ENCODE measurements at places on chromosomes 5 and 9.
A peak's percentile ranks its signal among the peaks of the same experiment; 100 is the strongest.

GRCh38 chr5:6202968-6203365, 175.4 kb downstream of the MED10 start:
- no peak for DNase-seq

- DNase-seq = no peak
Measured at GRCh38 chr9:112535811-112536210, 49.2 kb downstream of the KIAA1958 start.

- no peak for DNase-seq
Measured at GRCh38 chr9:89916001-89916597, 311.3 kb downstream of the GADD45G start.

- DNase-seq = no peak
Measured at GRCh38 chr9:71609448-71609830, 158.9 kb downstream of the CEMIP2 start.

DNA sequence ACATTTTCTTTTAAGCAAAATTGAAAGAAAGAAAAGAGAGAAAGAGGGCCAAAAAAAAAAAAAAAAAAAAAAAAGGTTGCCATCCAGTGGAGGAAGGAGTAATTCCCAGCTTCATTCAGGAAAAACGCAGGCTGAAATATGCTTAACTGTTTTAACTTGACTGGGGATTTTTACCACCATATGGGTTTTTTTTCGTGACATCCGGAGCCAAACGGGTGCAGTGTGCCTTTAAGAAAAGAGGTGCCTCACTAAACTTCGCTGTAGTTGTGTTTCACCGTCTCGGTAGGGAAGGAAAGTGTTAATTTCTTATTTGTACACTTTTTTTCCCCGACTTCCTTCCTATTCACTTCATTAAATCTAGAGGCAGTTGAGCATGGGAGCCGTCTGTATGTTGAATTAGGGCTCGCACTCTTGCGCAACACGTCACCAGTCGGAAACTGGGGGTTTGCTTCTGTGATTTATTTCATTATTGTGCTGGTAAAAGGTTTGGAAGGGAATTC, 143.0 kb downstream of the SMARCA2 start:
- DNase-seq = no peak

- no peak for DNase-seq
Measured at GRCh38 chr5:65927503-65928321, 1.3 kb downstream of the ERBIN start.

- DNase-seq = peak; percentile 7
Measured at GRCh38 chr5:154756868-154757813, 2.0 kb downstream of the LARP1 start.

- no peak for DNase-seq
Measured at GRCh38 chr5:134371834-134372340, 518 bp downstream of the UBE2B start.

- DNase-seq = no peak
Measured at GRCh38 chr9:37486616-37487548, 1.1 kb downstream of the POLR1E start.

- DNase-seq = no peak
Measured at GRCh38 chr5:38645508-38645907, 89.1 kb upstream of the LIFR start.

GRCh38 chr5:4661836-4662235, 478.3 kb upstream of the ADAMTS16 start:
- DNase-seq = no peak

- DNase-seq = no peak
Measured at GRCh38 chr9:130905125-130905901, 8.7 kb upstream of the QRFP start.

DNA sequence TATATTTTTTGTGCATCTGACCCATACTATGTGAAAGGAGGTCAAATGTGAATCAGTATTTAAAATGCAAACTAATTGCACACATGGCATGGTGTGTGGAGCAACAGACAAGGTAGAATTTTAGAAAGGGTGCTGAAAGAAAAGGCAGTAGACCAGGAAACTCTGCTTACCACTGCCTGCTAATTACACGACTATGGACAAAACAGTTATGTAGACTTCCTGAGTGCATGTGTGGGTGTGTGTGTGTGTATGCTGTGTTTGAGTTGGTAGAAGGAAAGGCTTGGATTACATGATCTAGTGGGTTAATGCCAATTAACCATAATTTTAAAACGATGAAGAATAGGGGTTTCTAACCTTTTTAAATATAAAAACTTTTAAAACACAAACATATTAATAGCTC, 349.9 kb downstream of the SH3GL2 start:
- no peak for DNase-seq

- no peak for DNase-seq
Measured at GRCh38 chr5:137316346-137316736, 182.8 kb downstream of the SPOCK1 start.

- no peak for DNase-seq
Measured at GRCh38 chr5:115589043-115589442, 13.2 kb downstream of the TICAM2 start.

- no peak for DNase-seq
Measured at GRCh38 chr5:139562847-139563246, 1.7 kb downstream of the UBE2D2 start.

DNA sequence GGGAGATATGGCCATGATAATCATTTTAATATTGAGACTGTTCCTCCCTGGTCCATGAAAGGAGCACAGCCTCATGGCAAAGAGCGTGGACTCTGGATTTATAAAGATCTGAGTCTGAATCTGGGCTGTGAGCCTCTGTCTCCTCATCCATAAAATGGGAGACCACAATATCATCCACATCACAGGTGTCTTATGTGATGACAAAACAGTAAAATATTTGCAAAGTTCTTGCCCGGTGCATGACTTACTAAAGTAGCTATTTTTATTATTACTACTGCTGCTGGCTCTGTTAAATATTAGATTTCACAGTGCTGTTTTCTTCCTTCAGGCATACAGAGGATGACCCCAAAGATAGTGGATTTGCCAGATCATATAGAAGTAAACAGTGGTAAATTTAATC, 74.1 kb downstream of the TEK start:
- no peak for DNase-seq

GRCh38 chr5:136698970-136699369, 333.6 kb upstream of the TRPC7 start:
- no peak for DNase-seq

DNA sequence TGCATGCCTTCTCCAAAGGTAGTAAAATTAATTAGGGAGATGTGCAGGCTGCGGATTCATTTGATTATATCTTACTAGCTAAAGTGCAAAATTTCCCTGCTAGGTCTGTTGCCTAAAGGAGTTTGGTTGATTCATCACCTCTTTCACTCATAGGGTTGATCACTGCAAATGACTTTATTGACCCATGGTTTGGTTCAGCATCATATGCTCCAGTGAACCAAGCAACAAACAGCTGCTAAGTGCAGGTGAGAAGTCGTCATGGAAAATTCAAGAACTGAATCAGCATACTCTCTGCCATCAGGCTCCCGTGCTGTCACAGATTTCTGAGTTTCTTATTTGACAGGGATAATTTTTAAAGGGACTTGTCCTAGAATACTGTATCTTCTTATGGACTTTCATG, 571.8 kb upstream of the CDH18 start:
- DNase-seq = no peak

DNA sequence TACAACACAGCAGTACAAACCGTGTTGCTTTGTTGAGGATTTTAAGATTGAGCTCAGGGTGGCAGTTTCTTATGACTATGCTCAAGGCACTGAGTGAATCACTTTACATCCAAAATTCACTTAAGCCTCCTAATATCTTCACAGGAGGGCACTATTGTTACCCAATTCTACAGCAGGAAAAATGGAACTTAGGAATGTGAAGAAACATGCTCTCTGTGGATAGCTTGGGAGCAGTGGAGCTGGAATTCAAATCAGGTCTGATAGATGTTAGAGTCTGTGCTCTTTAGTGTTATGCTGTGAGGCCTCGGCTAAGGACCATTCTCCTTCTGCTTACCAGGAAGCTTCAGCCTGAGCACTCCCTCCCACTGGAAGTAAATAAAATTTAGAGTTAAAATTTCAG, 18.7 kb upstream of the HMHB1 start:
- no peak for DNase-seq

DNA sequence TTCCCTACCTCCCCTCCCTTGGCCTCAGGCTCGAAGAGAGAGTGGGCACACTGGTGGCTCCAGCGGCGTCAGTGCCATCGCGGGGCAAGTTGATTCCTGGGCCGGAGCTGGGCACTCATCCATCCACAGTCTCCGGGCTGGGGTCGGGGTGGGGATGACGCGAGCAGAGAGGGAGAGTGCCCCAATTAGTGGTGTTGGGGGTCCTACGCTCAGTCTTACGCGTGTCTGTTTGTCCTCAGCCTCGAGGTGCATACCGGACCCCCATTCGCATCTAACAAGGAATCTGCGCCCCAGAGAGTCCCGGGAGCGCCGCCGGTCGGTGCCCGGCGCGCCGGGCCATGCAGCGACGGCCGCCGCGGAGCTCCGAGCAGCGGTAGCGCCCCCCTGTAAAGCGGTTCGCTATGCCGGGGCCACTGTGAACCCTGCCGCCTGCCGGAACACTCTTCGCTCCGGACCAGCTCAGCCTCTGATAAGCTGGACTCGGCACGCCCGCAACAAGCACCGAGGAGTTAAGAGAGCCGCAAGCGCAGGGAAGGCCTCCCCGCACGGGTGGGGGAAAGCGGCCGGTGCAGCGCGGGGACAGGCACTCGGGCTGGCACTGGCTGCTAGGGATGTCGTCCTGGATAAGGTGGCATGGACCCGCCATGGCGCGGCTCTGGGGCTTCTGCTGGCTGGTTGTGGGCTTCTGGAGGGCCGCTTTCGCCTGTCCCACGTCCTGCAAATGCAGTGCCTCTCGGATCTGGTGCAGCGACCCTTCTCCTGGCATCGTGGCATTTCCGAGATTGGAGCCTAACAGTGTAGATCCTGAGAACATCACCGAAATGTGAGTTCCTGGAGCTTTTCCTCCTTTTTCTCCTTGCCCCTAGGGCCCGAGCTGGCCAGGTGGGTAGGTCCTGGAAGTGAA, 861 bp downstream of the NTRK2 start:
- DNase-seq = no peak

DNA sequence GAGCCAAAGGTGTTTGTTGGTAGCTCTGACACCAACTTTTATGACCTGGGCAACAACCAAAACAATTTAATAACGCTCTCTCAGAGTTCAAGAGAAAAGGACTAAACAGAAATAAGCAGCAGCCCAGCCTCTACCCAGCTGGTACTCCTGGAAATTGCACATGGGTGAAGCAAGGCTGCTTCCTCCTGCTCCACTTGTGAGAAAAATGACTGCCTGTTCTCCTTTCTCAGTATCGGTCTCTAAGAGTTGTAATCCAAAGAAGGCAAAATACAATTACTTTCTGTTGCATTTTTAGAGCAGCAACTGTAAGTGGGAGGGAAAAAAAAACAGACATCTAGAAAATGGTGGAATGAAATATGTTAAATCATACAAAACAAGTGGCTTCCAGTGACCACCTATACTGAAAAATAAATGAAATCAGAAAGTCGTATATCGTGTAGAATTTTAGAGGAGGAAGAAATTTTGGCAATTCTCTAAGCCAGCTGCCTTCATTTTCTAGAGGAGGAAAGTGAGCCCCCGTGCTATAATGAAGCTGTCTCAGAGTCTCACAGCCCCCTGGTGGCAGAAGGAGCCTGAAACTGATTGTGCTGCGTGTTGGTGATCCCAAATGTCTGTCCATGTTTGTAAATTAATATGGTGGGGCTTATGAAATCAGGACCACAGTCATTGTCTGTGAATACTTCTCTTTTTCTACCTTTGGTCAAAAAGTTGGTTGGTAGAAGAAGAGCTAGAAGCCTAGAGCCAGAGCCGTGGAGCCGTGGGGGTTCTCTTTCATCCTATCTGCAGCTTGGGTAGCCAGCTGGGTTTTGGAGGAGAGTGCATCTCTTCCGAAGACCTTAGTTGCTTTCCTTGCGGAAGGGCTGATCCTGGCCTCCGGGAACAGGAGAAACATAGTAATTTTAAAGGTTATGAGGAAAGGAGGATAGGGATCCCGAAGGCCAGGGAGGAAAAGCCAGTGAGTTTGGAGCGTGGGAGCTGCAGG, 139.9 kb downstream of the PIP5K1B start:
- DNase-seq = no peak

DNA sequence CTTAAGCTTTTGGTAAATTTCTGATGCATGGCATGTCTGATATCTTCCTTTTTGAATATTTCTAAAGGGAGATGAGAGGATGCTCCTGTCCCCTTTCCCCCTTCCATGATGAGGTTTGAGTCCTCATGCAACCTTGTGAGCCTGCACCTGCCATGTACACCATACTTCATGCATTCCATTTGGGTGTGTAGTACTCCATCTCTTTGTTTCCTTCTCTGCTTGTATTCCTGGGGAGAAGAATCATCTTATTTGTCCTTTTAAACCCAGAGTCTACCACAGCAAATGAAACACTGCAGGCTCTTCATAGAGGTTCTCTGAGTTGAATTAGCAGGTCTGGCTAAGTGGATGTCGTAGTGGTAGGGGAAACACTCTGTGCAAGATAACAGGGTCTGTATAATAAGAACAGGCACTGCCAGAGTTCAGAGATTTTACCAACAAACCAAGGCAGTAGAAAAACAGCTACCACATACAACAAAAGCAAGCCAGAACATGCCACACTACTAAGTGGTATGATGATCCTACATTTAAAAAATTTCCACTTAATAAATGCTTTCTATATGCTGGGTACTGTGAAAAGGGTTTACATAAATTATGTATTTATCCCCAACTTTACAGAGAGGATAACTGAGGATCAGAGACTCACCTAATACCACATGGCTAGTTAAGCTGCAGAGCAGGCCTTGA, 439.8 kb upstream of the GRIA1 start:
- no peak for DNase-seq

DNA sequence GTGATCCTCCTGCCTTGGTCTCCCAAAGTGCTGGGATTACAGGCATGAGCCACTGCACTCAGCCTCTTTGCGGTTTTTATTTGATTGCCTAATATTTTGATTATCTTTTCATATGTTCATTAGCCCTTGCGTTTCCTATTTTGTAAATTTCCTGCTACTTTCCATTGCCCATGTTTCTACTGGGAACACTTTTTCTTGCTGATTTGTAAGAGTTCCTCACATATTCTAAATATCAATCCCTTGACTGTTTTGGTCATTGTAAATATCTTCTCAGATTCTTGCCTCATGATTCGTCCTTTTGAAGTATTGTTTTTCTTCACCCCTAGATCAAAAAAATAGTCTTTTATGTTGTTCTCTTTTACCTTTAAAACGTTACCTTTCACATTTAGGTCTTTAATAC, 37.9 kb upstream of the TTC1 start:
- no peak for DNase-seq

- DNase-seq = no peak
Measured at GRCh38 chr9:92631452-92632343, 38.2 kb downstream of the IPPK start.

- no peak for DNase-seq
Measured at GRCh38 chr5:1733369-1733768, 66.3 kb downstream of the MRPL36 start.

DNA sequence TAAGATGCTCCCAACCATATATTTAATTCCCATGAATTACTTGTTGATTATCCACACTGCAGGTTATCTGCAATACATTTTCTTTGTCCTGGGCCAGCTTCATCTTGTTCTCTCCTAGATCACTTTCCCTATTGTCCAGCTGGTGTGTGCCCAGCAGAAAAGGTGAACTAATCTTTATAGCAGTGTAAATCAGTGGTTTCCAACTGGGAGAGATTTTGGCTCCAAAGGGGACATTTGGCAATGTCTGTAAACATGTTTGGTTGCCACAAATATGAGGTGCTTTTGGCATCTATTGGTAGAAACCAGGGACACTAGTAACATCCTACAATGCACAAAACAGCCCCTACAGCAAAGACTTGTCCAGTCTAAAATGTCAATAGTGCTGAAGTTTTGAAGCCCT, 20.1 kb upstream of the ERBIN start:
- no peak for DNase-seq

- DNase-seq = no peak
Measured at GRCh38 chr9:2043881-2044462, 28.8 kb downstream of the SMARCA2 start.

GRCh38 chr9:20754556-20754955, 70.5 kb downstream of the FOCAD start:
- no peak for DNase-seq
